ENCODE measurements at places on chromosomes 6 and 20. TPM values are rescaled to one million over a fixed set of nuclear protein-coding genes. Genes with fewer than 3 reads are reported as not detected.

DNA sequence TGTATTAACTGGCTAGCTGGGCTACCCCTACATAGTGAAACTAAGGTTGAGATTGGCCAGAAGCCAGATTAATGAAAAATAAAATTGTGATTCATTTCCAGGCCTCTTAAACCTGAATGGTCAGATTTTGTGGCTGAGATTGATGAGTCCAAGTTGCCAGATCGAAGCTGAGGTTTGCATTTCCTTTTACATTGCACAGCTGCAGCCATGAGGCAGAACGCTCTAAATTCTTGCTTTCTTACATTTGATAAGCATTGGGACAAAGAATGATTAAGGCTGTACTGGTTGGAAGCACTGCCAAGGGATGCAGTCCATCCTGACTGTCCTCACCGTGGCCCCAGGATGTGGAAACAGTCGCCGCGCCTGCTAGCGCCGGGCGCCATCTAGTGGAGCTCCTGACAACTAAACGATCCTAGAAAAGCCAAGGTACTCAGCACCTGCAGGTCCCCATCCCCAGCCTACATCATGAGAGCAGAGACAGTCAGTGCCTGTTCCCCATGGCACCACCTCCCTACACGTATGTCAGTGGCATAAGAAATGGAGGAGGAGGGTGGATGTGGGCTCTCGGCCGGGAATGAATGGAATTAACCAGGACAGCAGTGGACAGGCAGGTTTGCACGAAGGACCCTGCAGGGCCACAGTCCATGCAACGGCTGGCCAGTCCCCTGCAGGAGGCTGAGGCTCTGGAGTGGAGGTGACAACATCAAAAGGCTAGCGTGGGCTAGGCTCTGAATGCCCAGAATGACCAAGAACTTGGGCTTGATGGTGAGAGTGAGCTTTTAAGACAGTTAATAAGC lies 19.0 kb downstream of the PXDC1 start:
- H3K27ac ChIP-seq: no peak overlapping the region
- peaks cover 77% of the 10 kb centered on the region for H3K36me3 ChIP-seq
- no peaks in the 10 kb centered on the region for H3K27me3 ChIP-seq
- H3K4me3 ChIP-seq: no peak overlapping the region
- peak; percentile 67 for DNase-seq

DNA sequence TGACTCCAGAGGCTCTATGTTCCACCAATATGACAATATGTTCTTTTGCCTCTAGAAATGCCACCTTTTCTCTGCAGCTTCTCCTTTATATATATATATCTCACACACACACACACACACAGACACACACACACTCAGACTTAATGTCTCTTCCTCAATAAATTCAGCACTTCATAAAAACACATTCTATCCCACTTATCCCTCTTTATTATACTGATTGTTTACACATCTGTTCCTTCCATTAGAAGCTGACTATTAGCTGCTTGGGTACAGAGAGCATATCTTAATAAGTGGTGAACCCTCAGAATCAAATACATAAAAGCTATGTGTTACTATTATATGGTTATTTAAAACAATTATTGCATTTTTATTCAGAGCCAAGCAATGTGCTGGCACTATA lies 23.3 kb downstream of the NRSN1 start:
- no peak overlapping the region for H3K4me3 ChIP-seq
- H3K27me3 ChIP-seq: no peaks in the 10 kb centered on the region
- H3K36me3 ChIP-seq: no peaks in the 10 kb centered on the region
- H3K27ac ChIP-seq: no peak overlapping the region
- DNase-seq: no peak

ANGPT4 gene
- 0.03 TPM for polyA plus RNA-seq

GRCh38 chr20:64131406-64131805 lies 24.0 kb upstream of the NPBWR2 start:
- no peak overlapping the region for H3K27ac ChIP-seq
- DNase-seq: peak; percentile 15
- H3K27me3 ChIP-seq: peaks cover 9% of the 10 kb centered on the region
- H3K4me3 ChIP-seq: no peak overlapping the region

DNA sequence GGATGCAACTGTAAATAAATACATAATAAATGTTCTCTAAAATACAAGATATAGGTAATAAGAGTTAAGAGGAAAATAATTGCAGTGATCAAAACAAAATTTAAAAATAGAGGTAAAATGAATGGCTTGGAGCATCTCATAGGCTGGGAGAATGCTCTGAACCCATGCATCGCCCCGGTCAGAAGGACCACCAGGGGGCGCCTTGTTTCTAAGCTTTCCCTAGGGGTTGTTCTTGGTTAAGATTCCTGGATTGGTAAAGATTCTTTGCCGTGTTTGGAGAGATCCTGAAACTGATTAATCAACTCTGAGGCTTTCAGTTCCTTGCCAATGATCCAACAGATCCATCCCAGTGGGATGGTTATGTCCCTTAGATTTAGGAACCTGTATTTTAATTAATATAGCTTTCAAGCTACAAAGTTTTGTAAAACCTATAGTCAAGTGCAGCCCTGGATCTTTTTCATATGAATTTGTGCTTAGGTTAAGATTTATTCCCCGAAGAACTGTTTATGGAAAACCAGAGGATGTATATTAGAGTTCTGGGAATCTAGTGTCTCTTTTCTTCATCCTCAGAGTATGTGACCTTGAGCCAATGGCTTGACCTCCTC lies 45.3 kb upstream of the PRELID3B start:
- no peaks in the 10 kb centered on the region for H3K36me3 ChIP-seq
- no peaks in the 10 kb centered on the region for H3K4me1 ChIP-seq
- peak; percentile 47 for DNase-seq
- H3K4me3 ChIP-seq: no peak overlapping the region
- no peak overlapping the region for H3K27ac ChIP-seq

RBBP9 gene
- polyA plus RNA-seq: 22.5 TPM

- H3K36me3 ChIP-seq: no peaks in the 10 kb centered on the region
- no peak overlapping the region for H3K27ac ChIP-seq
- H3K4me3 ChIP-seq: no peak overlapping the region
- H3K4me1 ChIP-seq: peaks cover 13% of the 10 kb centered on the region
Measured at GRCh38 chr6:84271061-84271716, 43.7 kb upstream of the CEP162 start.

WFDC10B gene
- polyA plus RNA-seq: not detected

CTSZ gene
- 89.9 TPM for polyA plus RNA-seq

- H3K4me1 ChIP-seq: peaks cover 3% of the 10 kb centered on the region
- H3K27me3 ChIP-seq: no peaks in the 10 kb centered on the region
- DNase-seq: peak; percentile 50
- H3K4me3 ChIP-seq: peak overlapping the region; percentile 90
Measured at GRCh38 chr6:144286503-144287393, 1.6 kb downstream of the UTRN start.

PM20D2 gene
- polyA plus RNA-seq: 28.1 TPM

- H3K27me3 ChIP-seq: no peaks in the 10 kb centered on the region
- no peak for DNase-seq
- H3K27ac ChIP-seq: no peak overlapping the region
- H3K36me3 ChIP-seq: no peaks in the 10 kb centered on the region
- no peak overlapping the region for H3K4me3 ChIP-seq
- H3K4me1 ChIP-seq: no peaks in the 10 kb centered on the region
Measured at GRCh38 chr6:169564453-169565240, 137.2 kb downstream of the WDR27 start.

PACRG gene
- 1.5 TPM for polyA plus RNA-seq

- H3K27ac ChIP-seq: no peak overlapping the region
- H3K4me1 ChIP-seq: peaks cover 5% of the 10 kb centered on the region
- peak; percentile 17 for DNase-seq
Measured at GRCh38 chr6:71289039-71289801, 609 bp downstream of the OGFRL1 start.

DNA sequence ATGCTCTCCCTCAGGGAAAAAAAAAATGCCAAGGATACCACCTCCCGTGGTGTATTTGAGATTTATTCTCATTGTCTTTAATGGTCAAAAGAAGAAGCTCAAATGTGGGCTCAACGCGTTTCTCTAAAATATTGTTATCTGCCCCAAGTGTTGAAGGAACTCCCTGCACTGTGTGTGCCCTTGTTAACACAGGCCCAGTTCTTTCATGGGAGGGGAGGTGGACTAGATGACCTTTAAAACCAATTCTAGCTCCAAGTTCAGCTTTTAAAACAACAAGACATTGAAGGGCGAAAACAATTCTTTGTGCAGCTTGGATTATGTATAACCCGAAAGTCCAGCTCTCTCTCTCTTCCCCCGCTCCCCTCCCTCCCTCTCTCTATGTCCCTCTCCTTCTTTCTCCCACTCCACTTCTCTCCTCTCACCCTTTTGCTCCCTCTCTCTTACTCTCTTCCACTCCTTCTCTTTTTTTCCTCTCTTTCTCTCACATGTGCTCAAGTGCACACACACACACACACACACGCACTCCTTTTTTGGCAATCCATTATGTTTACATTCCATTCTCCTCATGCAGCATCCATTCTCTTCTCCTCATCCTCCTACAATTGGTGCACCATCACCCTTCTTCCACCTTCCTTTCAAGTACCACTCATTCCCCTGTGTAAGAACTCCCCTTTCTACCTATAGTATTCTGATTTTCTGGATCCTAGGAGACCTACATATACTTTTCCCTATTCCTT lies 8.5 kb downstream of the HLA-DMB start:
- H3K27ac ChIP-seq: no peak overlapping the region
- H3K36me3 ChIP-seq: no peaks in the 10 kb centered on the region
- H3K27me3 ChIP-seq: peaks cover 23% of the 10 kb centered on the region
- no peak for DNase-seq
- H3K4me1 ChIP-seq: no peaks in the 10 kb centered on the region

- peaks cover 2% of the 10 kb centered on the region for H3K27me3 ChIP-seq
- peaks cover 3% of the 10 kb centered on the region for H3K4me1 ChIP-seq
- DNase-seq: no peak
- no peak overlapping the region for H3K27ac ChIP-seq
Measured at GRCh38 chr20:1505361-1505760, 14.1 kb upstream of the SIRPB2 start.

DNA sequence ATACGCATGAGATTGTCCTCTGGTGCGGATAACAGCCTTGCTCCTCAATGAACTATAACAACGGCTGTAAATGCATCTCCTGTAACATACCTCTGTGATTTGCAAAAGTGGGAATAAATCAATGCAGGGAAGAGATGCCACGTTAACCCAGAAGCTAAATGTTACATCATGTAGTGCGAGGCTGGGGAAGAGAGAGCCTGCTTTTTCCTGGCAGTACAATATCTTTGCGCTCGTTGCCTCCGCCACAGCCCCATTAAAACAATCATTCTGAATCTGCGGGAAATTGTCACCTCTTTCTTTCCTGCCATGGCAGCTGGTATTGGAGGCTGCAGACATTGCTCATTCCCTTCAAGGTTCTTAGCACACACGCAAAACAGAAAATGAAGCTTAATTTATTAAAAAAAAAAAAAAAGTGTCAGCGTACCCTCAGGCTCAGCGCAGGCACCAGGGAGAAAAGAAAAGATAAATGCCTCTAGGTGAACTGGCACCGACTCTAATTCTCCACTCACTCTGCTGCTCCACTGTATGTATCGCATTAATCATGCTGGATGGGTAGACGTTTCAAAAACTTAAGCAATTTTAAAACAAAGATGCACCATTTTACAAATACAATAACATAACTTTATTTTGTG lies 70.2 kb upstream of the TFB1M start:
- no peak overlapping the region for H3K27ac ChIP-seq
- no peak overlapping the region for H3K4me3 ChIP-seq
- no peaks in the 10 kb centered on the region for H3K4me1 ChIP-seq
- no peaks in the 10 kb centered on the region for H3K36me3 ChIP-seq
- no peaks in the 10 kb centered on the region for H3K27me3 ChIP-seq

DNA sequence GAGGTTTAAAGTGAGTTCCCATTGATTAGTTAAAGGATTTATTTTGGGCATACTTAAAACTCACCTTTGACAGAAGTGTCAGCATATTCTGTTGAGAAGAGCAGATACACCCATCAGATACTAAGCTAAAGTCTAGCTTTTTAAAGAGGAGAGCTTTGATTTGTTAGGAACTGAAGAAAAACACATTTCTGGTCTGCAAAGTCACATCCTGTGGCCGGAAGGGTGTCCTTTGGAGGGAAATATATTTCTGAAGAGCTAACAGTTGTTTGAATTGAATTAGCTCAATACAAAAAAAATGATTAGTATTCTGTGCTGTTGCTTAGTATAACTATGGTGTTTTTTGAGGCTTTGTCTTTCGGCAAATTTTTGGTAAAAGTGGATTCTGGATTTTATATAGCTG lies 302.7 kb downstream of the RFPL4B start:
- H3K4me3 ChIP-seq: no peak overlapping the region
- no peaks in the 10 kb centered on the region for H3K36me3 ChIP-seq
- no peaks in the 10 kb centered on the region for H3K4me1 ChIP-seq
- no peak overlapping the region for H3K27ac ChIP-seq
- H3K27me3 ChIP-seq: no peaks in the 10 kb centered on the region
- DNase-seq: no peak

RCAN2 gene
- 4.7 TPM for polyA plus RNA-seq

DNA sequence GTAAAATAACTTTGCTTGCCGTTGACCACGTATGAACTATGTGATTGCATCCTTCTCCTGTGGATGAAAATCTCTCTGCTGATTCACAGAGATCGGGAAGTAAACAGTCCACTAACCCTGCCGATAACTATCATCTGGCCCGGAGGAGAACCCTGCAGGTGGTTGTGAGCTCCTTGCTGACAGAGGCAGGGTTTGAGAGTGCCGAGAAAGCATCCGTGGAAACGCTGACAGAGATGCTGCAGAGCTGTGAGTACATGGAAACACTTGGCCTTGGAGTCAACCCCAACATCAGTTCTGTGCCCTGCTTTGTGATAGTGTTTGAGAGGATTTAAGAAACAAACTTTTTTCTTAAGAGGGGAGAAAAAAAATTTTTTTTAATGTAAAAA lies 937 bp downstream of the TAF8 start:
- peaks cover 19% of the 10 kb centered on the region for H3K36me3 ChIP-seq
- H3K27ac ChIP-seq: peak overlapping the region; percentile 94
- no peak for DNase-seq
- H3K4me1 ChIP-seq: peaks cover 35% of the 10 kb centered on the region
- no peaks in the 10 kb centered on the region for H3K27me3 ChIP-seq
- H3K4me3 ChIP-seq: peak overlapping the region; percentile 90

- DNase-seq: no peak
- H3K36me3 ChIP-seq: no peaks in the 10 kb centered on the region
Measured at GRCh38 chr6:52937908-52938307, 28.4 kb upstream of the GSTA3 start.
